GOT3 (cell line): ENCODE measurements at places on chromosomes 4 and X.

DNA sequence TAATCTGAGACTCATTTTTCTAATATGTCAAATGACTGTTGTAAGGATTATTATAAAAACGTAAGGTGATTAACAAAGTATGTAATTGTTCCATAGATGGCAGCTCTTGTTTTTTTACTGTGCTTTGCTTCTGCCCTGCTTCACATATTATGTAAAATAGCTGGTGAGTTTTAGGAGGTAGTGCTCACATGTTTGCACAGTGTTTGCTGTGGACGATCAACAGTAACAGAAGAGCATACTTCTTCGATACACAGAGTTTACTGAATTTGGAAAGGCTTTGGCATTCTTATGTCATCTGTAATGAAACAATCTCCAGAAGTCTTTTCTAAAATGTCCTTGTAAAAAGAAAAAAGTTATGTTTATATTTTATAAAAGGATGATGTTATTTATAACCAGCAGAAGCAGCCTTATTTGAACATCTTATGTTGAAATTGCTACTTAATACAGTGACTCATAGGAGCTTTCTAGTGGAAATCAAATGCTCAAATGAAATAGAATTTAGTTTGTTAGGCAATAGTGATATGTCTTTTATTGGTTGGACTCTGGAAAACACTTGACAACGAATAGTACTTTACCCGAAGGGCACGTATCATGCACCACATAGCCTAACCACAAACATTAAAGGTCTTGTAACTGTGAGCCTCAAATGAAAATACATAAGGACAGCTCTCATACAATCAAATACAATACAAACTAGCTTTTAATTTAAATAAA, 1.9 kb upstream of the MTTP start:
- no peak for DNase-seq

GRCh38 chr4:930028-930551, 2.0 kb downstream of the GAK start:
- DNase-seq: no peak

DNA sequence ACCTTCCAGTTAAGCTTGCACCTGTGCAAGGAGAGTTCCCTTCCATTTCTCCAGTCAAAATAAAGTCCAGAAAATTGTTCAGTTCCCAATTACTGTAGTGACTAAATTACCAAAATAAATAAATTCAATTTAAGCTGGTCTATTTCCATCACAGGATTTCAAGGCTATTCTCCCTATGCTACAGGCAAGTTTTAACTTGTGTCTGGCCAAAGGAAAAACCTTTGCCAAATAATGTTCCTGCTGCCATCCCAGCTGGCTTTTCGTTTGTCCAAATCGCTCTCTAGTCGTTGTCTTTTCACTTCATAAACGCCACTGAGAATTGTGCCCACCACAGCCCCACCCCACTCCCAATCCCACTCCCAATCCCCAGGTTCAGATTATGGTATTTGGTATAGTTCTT, 2.4 kb downstream of the KCTD8 start:
- no peak for DNase-seq

GRCh38 chr4:185396724-185397385, at the start of gene ANKRD37:
Gene ANKRD37 (plus strand): TSS chr4:185396841. CDS start chr4:185396924, 83 bp downstream.
- DNase-seq: no peak

GRCh38 chrX:150199803-150200202, 163.3 kb upstream of the MAMLD1 start:
- DNase-seq: no peak

- no peak for DNase-seq
Observed at GRCh38 chr4:148192526-148192925, 249.7 kb downstream of the NR3C2 start.

DNA sequence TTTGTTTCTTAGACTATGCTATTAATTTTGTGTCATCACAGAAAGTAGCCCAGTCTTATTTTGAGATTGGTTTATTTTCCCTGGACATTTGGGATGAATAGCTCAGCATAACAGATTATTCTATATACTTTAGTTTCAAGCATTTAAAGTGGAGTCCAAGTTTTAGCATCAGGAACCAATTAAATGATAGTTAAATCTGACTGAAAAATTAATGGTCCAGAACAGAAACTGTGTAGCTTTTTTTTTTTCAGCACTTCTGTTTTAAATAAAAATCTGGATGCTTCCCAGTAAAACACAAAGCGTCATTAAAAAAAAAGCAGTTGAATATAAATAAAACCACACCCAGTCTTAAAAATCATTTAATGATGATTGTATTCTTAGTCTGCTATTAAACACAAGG, 59.4 kb upstream of the PITX2 start:
- no peak for DNase-seq

DNA sequence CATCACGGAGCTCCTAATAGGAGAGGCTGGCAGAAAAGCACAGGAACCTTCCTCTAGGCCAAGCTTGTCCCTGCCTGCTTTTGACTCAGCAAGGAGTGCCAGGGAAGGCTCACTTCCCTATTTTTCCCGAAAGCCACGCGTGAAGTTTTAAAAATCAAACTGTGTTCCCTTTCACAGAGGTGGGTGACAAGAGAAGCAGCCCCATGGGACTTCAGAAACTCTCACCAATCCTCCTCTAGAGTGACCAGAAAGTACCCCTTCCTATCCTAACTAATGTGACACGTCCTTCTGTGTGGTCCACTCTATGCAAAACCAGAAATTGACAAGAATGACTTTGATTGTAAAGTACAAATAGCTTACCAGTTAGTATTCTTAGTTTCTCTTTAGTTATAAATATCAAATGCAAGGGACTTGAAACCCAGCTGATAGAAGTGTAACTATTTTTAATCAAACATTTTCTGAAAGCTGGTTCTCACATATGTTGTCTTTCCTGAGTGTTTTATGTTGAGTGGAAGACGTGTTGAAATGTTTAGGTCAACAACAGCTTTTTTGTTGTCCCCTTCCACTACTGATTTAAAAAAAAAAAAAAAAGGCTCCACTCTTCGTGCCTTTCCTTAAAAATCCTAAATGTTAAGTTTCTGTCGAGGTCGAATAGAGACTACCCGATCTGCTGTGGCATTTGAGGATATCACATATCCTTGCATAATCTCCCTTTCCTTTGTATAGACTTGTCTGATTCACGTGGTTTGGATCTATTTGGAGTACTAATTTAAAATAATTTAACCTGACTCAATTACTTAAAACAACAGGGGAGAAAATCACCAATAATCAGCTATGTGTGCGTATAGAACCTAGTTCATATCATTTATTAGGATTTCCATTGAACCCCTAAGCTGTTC, 42.1 kb downstream of the NFKB1 start:
- DNase-seq: no peak

DNA sequence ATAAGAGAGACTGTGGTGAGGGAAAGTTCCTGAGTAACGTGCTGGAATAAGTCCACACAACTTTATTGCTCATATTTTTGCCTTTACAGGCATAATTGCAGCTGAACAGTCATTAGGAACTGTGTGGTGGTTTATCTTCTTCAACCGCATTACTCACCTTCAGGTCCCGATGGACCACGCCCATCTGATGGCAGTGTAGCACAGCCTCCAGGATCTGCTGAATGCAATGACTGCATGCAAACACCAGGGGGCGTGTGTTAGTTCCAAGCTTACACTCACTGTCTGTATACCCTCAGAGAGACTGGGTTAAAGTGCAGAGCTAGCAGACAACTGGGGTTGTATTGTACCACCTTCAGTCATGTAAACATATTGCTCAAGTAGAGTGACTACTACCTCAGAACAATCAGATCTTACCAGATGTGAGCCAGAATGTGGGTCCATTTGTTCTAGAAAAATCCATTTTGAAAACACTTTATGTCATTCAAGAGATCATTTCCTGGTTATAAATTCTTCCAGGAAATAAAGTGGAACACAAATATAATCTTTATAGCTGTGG, 214.0 kb downstream of the CAMK2D start:
- peak; percentile 38 for DNase-seq

GRCh38 chr4:53777244-53777984, 186.1 kb upstream of the LNX1 start:
- DNase-seq: no peak

DNA sequence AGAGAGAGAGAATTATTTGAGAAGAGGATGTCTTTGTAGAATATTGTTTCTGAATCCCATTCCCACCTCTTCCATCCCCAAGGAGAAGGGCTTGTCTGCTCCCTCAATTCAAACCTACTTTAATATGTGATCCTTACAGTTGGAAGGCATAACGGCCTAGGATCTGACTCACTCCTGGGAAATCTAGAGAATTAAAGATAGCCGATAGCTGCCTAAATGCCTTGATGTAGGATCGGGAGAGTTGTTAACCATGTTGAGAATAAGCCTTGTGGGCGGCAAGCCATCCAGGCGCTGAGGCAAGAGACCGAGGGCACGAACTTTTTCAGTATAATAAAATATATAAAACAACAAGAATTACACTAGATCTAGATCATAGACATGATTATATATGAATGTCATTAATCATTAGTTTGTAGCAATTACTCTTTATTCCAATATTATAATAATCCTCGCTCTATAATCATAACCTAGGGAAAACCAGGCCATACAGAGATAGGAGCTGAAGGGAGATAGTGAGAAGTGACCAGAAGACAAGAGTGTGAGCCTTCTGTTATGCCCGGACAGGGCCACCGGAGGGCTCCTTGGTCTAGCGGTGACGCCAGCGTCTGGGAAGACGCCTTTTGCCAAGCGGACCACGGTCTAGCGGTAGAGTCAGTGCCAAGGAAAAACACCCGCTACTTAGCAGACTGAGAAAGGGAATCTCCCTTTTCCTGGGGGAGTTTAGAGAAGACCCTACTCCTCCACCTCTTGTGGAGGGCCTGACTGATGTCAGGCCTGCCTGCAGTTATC, 13.5 kb downstream of the EMCN start:
- no peak for DNase-seq

GRCh38 chr4:147730333-147730732, 1.6 kb upstream of the ARHGAP10 start:
- DNase-seq: no peak

DNA sequence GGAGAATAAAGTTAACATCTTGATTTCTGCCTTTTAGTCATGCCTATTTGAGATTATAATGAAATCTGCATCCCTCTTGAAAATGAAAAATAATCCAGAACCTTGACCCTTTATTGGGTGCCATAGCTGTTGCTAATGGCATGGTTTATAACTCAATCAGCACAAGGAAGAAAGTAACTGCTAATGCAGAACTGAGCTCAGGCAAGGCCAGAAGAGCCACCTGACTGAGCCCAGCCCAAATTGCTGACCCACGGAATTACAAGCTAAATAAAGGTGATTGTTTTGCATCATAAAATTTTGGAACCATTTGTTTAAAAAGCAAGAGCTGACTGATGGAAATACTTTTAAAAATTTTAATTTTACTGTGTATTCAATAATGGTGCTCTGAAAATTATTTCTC, 76.4 kb upstream of the TBL1X start:
- no peak for DNase-seq

GRCh38 chrX:52346174-52347165, 22.4 kb upstream of the XAGE2 start:
- no peak for DNase-seq

- DNase-seq: no peak
Observed at GRCh38 chr4:48954314-48954713, 31.8 kb upstream of the CWH43 start.

GRCh38 chr4:1516881-1517480, 110.7 kb upstream of the NKX1-1 start:
- DNase-seq: no peak

DNA sequence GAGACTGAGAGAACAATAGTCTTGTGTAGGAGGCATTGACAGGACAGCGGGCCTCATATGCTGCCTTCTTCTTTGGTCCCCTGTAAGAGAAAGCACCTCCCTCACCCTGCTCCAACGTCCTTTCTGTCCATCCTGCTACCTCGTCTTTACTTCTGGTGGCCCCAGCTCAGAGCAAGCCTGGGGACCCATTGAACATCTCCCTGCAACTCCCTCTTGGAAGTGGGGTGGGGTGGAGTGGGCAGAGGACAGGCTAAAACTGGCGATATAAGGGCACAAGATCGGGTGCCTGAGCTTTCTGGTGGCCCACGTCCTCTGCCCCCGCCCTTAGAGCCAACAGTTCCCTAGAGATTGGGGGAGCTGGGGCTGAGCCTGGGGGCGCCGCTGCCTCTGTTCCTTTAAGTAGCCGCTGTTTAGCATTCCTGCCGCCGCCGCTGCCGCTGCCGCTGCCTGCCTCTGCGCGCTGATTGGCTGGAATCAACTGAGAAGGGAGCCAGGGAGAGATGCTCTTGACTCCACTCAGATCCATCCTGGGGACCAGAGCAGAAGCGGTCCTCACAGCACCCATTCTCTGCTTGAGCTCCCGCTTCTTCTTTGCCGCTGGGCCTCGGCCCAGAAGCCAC, at the start of gene DLG3:
Gene DLG3, plus strand, starts transcription at position 510 of the 620 bp plus-strand sequence. CDS start 367 bp downstream, outside the sequence.
- no peak for DNase-seq

- no peak for DNase-seq
Observed at GRCh38 chr4:52200339-52200725, 149.2 kb downstream of the SPATA18 start.

DNA sequence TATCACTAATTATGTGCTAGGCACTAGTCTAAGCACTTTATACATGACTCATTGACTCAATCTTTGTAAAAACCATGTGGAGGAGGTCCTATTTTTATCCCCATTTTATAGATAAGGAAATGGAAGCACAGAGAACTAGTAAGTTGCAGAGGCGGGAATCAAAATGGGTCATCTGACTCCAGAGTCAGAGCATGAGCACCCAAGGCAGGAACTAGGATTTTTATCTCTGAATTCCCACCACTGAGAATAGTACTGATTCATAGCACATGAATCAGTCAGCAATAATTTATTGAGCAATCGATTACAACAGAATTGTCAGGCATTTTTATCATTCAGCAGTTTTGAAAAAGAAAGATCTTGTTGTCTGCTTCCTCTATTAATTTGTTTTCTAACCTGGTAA, 19.3 kb downstream of the SCARB2 start:
- no peak for DNase-seq

GRCh38 chr4:163666332-163666873, 171.9 kb downstream of the TMA16 start:
- DNase-seq: no peak

DNA sequence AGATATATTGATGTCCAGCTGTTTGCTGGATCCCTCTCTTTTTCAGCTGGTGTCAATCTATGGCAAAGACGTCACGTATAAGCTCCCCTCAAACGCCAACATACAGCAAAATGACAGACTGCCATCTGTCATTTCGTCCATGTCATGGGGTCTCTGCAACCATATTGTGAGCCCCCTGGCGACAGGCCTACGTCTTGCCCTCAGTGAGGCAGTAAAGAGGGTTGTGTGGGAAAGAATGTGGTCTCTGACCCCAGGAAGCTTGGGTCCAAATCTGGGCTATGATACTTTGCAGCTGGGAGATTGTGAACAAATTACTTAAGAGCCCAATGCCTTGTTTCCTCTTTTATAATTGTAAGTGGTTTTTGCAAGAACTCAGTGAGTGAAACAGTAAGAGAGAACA, 7.4 kb downstream of the SUPT20HL2 start:
- DNase-seq: no peak

GRCh38 chr4:87052615-87053014, 117.8 kb downstream of the AFF1 start:
- DNase-seq: no peak

GRCh38 chr4:155353923-155354540, 22.7 kb downstream of the MAP9 start:
- DNase-seq: no peak

- DNase-seq: no peak
Observed at GRCh38 chr4:74522251-74522991, 77.5 kb downstream of the AREG start.

GRCh38 chr4:52098618-52099017, 47.5 kb downstream of the SPATA18 start:
- DNase-seq: no peak

- no peak for DNase-seq
Observed at GRCh38 chrX:96447161-96447560, 237.5 kb upstream of the DIAPH2 start.
